ENCODE measurements at places on chromosomes 1 and 21.

DNA sequence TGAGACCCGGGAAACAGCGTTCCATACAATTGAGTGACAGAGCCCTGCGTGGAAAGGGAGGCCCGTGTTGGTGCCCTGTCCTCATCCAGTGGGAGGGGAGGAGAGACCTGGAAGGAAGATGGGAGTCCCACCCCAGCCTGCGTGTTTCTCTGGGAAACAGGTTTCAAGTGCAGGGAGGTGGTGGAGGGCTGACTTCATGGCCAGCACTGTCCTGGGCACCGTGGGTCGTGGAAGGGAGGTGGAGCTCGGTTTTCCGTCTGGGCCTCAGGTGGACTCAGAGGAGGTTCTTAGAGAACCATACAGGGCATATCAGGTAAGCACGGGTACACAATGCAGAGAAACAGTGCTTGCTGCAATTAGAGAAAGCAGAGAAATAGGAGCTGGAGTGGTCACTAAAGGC is 222.6 kb downstream of the CAMTA1 start:
- DNase-seq, result no peak

GRCh38 chr1:240116831-240117769 is 25.4 kb downstream of the FMN2 start:
- DNase-seq, result no peak

DNA sequence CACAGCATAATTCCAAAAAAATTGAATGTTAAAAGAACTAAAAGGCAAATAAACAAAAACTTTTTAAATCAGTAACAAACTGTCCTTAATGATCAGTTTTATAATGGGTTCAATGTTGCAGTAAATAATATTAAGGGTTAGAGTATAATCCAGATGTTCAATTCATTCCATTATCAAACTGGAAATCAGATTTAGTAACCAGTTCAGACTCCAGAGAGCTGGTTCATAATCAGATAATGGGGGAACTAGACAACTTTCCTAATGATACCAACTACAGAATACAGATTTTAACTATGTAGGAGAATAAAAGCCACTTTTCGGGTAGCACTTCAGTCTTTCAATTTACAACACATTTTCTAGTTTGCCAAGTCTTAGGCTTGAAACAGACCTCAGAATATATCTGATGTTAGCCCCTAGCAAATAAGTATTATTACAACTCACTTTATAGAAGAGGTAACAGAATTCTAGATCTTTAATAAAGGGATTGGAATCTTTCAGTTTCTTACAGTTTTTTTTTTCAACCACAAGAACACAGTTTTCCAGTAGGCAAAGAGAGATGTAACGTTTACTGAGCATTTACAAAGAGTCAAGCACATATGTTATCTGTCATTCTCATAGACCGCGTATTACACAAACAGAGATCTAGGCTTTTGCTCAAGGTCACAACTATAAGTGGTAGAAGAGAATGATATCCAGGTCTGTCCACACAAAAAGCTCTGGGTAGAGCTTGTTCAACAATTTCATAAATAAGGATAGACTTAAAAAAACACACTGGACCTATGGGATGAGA is 1.9 kb upstream of the DCAF6 start:
- DNase-seq, result no peak

DNA sequence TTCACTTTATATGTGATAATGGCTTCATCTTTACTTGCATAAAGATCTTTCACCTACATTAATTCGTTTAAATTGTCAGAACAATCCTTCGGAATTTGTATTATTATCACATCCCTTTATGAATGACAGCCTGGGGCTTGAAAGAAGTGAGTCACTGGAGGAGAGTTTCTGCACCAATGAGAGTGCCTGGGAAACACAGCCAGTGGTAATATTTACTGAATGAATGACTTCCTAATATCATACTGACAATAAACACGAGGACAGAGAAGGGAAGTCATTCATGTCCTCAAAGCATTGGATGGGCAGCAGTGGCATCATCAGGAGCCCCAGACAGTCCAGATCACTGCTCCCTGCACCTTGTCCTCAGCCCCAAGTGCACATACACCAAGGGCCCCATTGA is 40.7 kb upstream of the PDE4B start:
- no peak for DNase-seq

GRCh38 chr1:29880556-29880955 is 644.2 kb downstream of the PTPRU start:
- no peak for DNase-seq

DNA sequence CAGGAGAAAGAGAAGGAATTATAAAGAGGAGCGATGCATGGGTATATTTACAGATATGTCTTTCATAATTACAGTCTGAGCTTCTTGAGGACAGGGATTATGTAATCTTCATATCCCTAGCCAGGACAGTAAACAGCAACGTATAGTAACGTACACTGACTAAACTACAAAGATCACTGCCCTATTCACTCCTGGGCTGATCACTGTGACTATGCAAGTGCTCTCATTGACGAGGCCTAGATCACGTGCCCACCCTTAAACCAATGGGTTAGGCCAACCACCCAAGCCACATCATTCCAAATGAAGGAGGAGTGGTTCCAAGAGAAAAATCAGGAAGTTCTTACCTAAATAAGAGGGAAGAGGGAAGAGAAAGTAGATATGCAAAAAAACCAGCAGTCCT is 18.5 kb downstream of the PIK3R3 start:
- no peak for DNase-seq

GRCh38 chr1:184806296-184806721 is 51.7 kb upstream of the EDEM3 start:
- DNase-seq, result no peak

DNA sequence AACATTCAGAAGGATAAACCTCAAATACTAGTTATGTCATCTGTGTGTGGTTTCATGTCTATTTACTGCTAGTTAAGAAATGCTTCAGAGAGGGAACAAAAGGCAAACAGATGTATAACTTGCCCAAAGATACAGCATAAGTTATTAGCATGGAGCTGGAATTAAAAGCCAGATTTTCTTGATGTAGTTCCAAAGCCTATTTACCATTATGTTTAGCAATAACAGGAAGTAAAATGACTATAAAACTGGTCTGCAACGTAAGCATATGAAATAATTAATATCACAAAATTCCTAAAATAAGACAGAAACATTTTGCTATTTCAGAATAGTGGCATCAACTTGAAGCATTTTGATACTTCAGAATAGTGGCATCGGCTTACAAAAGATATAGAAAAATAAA is 1232.8 kb downstream of the NCAM2 start:
- no peak for DNase-seq

DNA sequence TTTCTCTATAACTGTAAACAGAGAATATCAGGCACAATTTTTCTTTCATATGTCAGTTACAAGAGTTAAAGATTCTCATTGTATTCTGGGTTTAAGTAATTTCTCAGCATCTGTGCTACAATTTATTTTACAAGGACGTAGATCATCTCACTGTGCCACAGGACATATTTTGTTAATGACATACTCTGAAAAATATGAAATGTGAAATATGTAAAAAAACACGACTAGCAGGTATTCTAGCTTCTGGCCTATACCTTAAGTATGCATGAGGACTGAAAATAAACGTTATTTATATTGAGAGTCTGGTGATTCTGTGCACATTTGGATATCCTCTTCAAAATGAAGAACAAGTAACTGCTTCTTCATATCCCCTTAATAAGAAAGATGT is 308.8 kb downstream of the BRINP3 start:
- no peak for DNase-seq

All from central memory CD4-positive, alpha-beta T cell (primary cell).